ENCODE measurements at places on chromosomes 11 and 22.
A peak's percentile ranks its signal among the peaks of the same experiment; 100 is the strongest.

- no peak for DNase-seq
Measured at GRCh38 chr11:94814272-94814976, 46.3 kb downstream of the AMOTL1 start.

GRCh38 chr11:133536198-133536597 is 3.9 kb upstream of the OPCML start:
- DNase-seq, result no peak

DNA sequence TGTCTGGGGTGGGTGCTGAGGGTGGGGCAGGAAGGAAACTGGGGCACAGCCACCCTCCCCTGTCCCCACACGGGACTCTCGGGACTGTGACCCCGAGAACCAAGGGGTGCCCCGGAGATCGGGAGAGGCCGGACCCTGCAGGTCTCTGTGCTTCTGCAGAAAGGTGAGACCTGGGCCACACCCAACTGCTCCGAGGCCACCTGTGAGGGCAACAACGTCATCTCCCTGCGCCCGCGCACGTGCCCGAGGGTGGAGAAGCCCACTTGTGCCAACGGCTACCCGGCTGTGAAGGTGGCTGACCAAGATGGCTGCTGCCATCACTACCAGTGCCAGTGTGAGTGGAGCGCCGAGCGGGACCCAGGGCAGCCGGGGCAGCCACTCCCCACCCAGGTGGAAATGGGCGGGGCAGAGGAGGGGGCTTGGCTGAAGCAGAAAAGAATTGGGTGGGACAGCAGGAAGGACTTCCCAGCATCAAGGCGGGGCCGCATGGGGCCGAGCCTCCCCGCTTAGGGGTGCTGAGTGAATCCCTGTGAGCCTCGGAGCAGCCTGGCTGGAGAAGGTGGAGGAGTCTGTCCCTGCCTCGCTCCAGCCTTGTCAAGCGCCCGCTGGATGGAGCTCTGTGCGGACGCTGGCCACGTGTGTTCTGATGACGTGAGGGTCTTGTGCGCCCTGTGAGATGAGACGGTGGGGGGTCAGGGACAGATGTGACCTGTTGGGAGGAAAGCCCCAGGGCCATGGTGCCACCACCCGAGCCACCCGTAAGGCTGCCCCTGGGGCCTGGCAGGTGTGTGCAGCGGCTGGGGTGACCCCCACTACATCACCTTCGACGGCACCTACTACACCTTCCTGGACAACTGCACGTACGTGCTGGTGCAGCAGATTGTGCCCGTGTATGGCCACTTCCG is 29.3 kb upstream of the MUC5B start:
- no peak for DNase-seq

- no peak for DNase-seq
Measured at GRCh38 chr11:60786811-60787567, 1.9 kb downstream of the MS4A10 start.

- no peak for DNase-seq
Measured at GRCh38 chr11:120065176-120065575, 72.7 kb downstream of the TRIM29 start.

- DNase-seq, result no peak
Measured at GRCh38 chr22:17786435-17787161, 12.3 kb upstream of the BID start.

DNA sequence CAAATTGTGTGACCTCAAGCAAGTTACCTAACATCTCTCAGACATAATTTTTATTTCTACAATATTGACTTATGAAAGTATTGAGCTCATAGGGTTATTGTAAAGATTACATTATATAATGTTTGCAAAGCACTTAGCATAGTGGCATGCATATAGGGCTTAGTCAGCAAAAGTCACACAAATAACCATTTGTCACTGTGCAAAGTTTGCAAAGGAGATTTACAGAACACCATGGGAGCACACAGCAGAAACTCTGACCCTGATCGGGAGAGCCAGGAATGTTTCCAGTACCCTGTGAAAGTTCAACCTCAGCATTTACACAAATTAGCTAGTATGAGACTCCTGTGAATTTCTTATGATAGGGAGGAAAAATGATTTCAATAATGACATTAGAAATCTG is 804.6 kb upstream of the RAG2 start:
- DNase-seq, result no peak

- peak; percentile 48 for DNase-seq
Measured at GRCh38 chr11:61294717-61295595, at the start of gene VWCE. TSS of gene VWCE (minus strand) at chr11:61295316. CDS start at chr11:61295037, 279 bp downstream.

DNA sequence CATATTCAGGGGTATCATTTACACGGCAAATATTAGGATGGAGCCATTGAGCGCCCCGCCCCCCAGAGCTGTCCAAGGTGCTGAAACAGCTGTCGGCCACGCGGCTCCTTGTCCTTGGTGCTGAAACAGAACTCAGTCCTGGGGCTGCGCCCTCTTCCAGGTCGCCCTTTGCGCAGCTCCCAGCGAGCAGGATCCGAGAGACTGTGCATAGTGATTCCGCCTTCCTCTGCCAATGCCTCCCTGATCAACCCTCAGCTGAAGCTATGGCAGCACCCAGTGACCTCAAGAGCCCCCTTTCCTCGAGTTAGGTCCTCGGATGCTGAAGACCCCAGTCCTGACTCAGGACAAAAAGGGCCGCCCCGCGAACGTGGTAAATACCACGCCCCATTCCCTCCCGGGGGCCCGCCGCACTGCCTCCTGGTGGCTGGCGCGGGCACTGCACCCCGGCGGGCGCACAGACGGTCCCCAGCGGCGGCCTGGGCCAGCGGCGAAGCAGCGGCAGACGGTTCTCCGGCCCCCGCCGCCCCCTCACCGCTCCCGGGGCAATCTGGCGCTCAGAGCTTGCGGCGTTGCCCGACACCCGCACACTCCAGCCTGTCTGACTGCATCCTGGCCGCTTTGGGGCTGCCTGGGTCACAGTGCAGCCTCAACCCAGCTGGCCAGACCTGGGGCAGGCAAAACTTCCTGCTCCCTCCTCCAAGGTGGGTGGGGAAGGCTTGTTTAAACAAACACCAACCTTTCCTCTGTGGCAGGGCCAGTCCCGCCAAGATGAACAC is 13.4 kb downstream of the SYT7 start:
- peak; percentile 79 for DNase-seq

DNA sequence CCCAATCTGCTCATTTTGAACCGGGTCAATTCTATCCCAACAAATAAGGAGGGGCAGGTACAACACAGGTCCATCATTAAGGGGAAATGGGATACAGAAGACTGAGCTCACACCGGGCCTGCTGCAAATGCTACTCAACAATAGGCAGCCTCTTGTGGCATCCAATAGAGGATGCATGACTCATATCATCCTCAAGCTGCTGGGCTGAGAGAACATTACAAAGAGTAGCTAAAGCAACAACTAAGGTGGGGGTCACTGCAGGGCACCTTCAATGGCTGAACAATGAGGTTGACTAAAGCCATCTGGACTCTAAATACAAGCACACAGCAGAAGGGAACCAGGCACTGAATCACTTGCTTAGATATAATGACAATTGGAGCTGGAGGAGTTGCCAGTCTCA is 130.1 kb upstream of the SYN3 start:
- no peak for DNase-seq

- DNase-seq, result no peak
Measured at GRCh38 chr11:64643256-64643881, 52.3 kb downstream of the SLC22A12 start.

GRCh38 chr22:36257308-36257707 is 4.4 kb downstream of the APOL1 start:
- DNase-seq, result no peak

DNA sequence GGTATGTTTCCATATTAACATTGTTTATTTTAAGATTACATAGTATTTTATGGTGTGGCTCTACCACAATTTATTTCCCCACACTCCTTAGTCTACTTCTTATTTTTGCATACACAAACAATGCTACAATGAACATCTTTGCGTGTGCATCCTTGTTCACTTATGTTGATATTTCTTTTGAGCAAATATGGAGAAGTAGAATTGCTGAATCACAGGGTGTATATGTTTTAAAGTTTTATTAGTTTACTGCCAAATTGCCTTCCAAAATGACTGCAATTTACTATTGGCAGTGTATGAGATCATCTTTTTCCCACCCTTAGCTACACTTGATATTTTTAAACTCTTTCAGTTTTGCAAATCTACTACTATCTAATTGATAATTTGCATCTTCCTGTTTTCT is 38.7 kb upstream of the FAR1 start:
- no peak for DNase-seq

GRCh38 chr11:130437848-130438247 is 9.4 kb upstream of the ADAMTS8 start:
- no peak for DNase-seq

- DNase-seq, result no peak
Measured at GRCh38 chr11:60370252-60370810, 8.0 kb upstream of the MS4A7 start.

DNA sequence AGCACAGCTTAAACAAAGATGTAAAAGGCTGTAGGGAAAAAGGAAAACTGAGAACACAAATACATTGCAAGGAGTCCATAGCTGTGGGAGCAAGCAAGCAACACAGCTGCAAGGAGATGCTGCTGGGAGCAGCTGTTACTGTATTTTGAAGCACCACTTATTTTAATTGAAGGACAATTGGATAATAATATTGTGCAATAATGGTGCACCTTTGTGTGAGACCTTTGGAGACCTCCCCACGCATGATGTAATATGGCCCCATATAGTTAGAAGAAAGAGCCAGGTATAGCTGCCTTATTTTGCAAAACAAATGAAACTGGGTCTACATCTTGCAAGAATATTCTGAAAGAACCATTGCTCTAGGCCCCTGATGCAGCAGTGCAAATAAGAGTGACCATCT is 191.1 kb upstream of the KIRREL3 start:
- DNase-seq, result no peak

GRCh38 chr22:47201996-47202818 is 439.8 kb downstream of the TBC1D22A start:
- DNase-seq, result no peak

- DNase-seq, result no peak
Measured at GRCh38 chr11:68916439-68916838, 12.7 kb downstream of the IGHMBP2 start.

GRCh38 chr11:112404112-112404511 is 143.5 kb upstream of the PLET1 start:
- no peak for DNase-seq

DNA sequence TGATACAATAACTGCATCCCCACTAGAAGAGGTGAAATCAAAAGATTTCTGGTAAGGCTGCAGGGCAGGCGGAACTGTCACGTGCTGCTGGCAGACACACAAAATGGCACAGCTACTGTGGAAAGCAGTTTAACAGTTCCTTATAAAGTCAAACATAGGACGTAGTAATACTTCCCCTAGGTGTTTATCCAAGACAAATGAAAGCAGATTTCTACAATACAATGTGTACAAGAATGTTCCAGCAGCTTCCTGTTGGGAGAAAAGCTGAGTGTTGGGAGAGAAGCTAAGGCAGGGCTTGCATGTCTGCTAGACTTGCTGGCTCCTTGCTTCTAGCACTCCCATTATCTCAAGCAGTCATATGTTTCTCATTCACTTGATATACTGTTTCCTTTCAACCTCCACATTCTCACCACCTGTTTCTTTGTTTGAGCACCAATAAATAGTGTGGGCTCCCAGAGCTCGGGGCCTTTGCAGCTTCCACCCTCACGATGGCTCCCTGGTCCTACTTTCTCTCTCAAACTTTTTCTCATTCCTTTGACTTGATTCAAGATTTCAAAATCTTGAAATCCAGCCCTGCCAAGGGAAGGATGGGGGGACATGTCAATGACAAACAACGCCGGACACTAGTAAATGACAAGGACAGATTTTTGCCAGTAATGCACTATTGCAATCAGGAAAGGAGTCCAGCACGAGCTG is 21.2 kb upstream of the IL17RA start:
- no peak for DNase-seq

DNA sequence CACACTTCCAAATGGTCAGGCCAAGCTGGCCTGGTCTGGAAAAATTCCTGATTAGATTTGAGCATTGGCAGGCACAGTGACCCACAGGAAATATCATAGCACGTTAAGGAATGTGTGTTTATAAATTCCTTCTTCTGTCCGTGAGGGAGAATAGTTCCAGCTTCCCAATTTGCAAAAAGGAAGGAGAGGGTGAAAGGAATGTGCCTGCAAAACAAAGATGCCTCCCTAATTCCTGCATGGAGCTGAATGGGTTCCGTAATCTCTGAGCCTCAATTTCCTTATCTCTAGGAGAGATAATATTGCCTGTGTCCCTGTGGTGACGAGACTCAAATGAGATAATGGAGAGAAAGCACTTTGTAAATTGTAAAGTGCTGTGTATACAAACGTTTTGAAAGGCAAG is 105.1 kb downstream of the FEZ1 start:
- no peak for DNase-seq

DNA sequence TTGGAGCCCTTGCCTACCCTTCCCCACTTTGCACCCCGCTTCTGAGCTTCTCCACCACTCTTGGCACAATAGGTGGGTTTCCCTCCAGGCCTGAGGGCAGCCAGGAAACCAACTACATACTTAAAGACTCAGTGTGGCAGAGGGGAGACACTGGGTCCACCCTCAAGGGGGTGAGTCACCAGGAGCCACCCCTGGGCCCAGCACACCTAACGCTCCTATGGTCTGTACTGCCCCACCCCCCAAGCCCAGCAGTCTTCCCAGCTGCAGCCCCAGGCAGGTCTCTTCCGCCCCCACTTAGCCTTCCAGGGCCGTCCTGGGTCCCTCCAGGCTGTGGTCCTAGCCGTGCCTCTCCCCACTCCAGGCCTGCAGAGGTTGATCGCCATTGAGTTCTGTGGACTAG is 3.2 kb upstream of the TMPRSS13 start:
- no peak for DNase-seq

GRCh38 chr11:95100191-95100648 is 10.6 kb downstream of the ENDOD1 start:
- DNase-seq, result no peak

DNA sequence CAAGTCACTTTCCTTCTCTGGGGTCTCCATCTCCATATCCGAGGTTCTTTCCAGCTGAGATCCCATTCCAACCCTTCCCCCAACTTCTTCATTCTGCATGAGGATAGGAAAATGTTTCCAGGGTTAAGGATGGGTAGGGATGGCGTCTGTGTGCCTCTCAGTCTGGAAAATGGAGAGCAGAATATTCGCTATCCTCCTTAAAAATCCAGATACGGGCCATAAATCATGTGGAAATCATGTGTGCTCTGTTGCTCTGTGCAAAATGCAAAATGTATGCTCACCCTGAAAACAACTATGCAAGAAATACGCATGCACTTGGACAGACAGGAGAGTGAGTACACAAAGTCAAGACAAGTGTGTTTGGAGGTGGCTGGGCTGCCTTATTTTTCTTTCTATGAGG is 3.2 kb downstream of the CREB3L1 start:
- DNase-seq, result no peak

- DNase-seq, result no peak
Measured at GRCh38 chr11:113417428-113417827, 29.8 kb downstream of the ANKK1 start.

GRCh38 chr11:31442086-31442485 is 67.3 kb downstream of the IMMP1L start:
- DNase-seq, result no peak

- DNase-seq, result no peak
Measured at GRCh38 chr11:64349025-64349387, 9.0 kb downstream of the CCDC88B start.

- no peak for DNase-seq
Measured at GRCh38 chr11:120134931-120135228, 3.0 kb downstream of the TRIM29 start.

GRCh38 chr11:22752908-22753310 is 76.7 kb downstream of the SVIP start:
- no peak for DNase-seq
